ENCODE measurements at places on chromosomes 1 and 21. TPM values are rescaled to one million over a fixed set of nuclear protein-coding genes. Genes with fewer than 3 reads are reported as not detected.

HEYL gene
- 33.9 TPM for total RNA-seq

PAFAH2 gene
- total RNA-seq = 19.0 TPM

VAMP3 gene
- total RNA-seq = 26.3 TPM

VASH2 gene
- 0.57 TPM for total RNA-seq

ACADM gene
- total RNA-seq = 24.0 TPM

GRCh38 chr1:18927654-18928272 lies 25.4 kb upstream of the ALDH4A1 start:
- DNase-seq = no peak

DNA sequence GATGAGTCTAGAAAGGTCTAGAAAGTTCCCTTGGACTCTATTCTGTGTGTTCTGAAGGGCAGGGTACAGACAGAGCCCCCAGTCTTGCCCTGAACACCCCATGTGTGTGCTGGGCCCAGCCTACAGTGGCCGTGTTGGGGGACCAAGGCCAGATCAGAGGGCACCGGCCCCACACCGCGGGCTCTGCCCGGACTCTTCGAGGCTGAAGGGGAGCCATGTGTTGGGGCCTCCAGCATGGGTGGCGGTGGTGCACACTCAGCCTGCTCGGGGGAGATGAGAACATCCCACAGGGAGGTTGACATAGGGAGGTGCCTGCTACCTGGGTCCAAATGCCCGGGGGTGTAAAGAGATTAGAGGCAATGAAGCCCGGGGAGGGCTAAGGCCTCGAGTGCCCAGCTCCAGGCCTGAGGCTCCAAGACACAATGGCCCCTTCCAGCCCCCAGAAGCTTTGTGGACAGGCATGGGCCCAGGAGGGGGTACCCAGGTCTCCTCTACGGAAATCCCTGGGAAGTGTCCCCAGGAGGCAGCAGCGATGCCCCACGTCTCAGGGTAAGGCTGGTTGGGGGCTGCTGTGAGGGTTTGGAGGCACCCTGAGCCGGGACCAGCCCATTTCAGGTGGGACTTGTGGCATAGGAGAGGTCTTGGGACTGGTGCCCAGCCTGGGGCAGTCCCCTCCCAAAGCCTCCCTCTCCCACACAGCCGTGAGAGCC lies 12.1 kb downstream of the ARHGEF16 start:
- DNase-seq = peak; percentile 47

DNA sequence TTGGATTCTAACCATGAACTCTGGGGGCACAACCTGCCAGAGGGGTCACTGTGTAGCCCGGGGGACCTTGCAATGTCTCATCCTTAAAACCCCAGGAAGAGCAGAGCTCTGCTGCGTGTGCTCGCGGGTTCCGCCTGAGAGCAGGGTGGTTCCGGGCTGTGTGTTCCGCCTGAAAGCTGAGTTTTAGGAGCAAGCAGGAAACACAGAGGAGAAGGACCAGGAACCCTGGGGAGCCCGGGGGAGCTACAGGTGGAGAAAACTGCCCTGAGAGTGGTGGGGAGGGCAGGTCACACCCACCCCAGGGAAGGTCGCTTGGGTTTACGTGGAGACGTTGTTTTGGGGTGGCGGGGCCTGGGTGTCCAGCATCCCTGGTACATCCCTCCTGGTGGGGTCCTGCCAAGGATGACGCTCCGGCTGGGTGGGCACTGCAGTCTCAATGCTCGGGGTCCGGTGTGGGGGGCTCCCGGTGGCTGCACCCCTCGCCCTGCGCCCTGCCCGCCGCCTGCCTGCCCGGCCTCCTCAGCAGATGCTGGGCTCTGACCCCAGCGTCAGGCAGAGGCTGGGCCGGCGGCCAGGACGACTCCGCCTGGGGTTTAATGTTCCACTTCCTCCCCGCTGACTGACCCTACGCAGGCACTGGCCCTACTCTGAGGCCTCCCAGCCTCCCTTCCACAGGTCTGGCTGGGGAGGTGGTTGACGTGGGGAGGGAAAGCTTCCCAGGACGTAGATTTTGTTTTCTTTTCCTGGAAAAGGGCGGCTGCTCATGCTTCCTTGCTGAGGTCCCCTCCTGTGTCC lies 17.3 kb upstream of the C1orf159 start:
- peak; percentile 73 for DNase-seq

DNA sequence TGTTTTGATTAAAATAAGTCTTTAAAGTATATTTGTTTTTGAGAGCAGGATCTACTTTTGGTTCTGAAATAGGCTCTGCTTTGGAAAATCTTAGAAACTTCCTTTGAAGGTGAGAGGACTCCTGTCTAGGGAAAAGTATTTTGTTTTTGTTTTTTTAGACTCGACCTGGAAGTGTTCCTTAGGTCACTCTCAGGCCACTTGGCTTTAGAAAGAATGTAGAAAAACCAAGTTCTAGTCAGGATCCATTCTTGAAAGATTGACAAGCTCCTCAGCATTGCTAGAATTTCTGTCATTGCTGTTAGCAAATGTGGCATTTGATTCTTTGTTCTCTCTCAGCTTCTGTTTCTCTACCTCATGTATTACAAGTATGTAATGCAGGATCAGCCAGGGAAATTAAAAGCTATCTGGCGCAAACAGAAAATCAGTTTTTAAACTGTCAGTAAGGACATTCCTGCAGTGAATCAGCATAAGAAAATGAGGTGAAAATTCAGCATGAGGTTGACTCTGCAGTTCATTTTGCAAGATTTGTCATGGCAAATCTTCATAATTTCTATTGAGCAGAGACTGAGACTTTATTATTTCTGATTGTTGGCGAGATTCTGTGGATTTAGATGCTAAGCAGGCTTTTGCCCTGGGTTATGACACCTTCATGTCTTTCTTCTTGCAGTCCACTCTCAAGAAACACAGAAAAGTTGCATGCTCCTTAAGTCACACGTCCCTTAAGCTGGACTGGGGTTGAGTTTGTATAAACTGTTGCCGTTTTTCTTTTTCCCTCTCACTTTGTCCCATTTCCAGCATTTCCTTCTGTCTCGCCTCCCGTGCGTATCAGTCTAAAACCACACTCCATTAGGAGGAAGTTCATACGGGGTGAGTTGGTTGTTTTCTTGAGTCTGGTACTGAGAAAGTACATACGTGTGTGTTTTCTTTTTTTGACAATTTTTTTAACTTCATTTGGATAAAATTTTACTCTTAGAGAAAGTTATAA lies 12.6 kb downstream of the NTPCR start:
- no peak for DNase-seq

GRCh38 chr1:221045151-221045550 lies 165.9 kb downstream of the HLX start:
- DNase-seq = no peak

GRCh38 chr21:23524685-23525084 lies 2082.6 kb downstream of the MRPL39 start:
- DNase-seq = no peak

DNA sequence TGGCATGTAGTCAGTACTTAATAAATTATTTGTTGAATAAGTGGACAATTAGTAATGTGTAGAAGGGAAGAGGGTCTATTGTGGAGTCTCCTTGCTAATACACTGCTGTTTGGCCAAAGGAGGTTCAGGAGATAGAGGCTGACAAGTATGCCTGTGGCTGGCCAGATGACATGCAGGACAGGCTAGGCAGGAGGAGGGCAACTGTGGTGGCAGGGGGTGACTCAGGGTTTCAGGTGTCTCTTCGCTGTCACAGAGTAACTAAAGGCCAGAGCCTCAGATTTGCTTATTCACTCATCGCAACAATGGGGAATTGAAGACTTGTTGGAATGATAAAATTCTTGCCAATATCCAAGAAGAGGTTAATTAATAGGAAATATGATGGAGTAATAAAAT lies 33.1 kb downstream of the THRAP3 start:
- no peak for DNase-seq

GRCh38 chr1:51946300-51946699 lies 44.2 kb downstream of the RAB3B start:
- no peak for DNase-seq

DNA sequence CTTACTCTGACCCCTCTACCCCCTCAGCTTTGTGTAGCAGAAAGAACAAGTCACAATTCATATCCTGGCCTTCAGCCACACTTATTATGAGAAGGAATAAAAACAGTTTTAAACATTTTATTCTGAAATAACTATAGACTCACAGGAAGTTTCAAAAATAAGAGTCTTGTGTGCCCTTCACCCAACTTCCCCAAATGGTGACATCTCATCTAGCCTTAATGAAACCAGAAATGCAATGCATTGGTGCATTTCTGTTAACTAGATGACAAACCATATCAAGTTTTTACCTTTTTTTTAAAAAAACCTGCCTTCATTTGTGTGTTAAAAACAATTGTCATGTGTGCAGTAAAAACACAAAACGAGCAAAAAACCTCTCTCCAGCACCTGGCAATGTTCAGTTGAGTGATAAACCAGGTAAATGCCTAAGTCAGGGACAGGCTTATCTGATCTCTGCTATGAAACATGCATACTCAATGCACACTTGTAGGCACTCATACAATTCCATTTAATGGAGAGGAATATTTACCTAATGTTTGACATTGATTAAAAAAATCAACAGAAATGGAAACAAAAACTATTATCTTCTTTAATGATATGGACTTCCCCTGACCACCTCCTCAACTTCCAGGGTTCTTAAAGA lies 51.5 kb downstream of the SH3BGR start:
- DNase-seq = no peak

GRCh38 chr21:16134134-16134533 lies 404.4 kb downstream of the USP25 start:
- DNase-seq = no peak

- no peak for DNase-seq
Observed at GRCh38 chr21:16199539-16199938, 469.8 kb downstream of the USP25 start.

LRRC39 gene
- total RNA-seq = 0.06 TPM

- no peak for DNase-seq
Observed at GRCh38 chr1:4621646-4622045, 32.8 kb upstream of the AJAP1 start.

GRCh38 chr21:29335720-29336119 lies 37.0 kb downstream of the BACH1 start:
- DNase-seq = no peak

DNA sequence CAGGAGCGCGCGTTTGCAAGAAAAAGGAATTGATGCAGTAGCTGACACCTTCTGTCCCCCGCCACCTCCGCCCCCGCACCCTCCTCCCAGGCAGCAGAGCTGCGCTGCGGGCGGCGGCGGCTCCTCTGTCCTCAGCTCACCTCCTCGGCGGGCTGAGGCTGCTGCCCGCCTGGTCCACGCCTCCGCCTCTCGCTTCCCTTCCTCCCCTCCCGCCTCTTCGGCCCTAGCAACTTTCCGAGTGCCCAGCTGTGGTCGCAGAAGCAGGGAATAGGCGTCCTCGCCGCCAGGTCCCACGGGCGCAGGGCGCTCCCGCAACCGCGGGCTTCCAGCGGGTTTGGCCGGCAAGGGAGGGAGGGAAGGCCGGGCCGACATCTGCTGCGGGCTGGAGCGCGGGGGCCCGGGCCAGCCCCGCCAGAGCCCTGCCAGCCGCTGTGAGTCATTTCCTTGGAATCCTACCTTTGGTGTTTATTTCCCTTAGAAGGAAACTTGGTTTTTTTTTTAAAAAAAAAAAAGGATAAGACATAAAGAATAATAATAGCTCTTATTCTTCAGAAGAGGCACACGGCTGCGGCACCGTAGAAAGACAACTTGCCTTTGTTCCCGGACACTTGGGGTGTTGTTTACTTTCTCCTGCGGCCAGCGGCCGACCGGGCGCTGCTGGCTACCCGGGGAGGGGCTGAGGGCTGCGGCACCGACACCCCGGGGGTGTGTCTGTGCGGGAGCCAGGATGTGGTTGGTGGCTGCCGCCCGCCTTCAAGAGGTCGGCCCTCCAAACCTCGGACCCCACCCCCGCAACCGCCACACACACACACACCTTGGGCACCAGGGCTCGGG lies 1.1 kb downstream of the SERTAD4 start:
- peak; percentile 50 for DNase-seq

- DNase-seq = no peak
Observed at GRCh38 chr1:192979542-192979941, 79.6 kb downstream of the UCHL5 start.

KRTAP20-2 gene
- total RNA-seq = not detected

GRCh38 chr1:94532077-94532476 lies 9.5 kb downstream of the F3 start:
- DNase-seq = no peak

PEX19 gene
- 20.4 TPM for total RNA-seq

LENEP gene
- total RNA-seq = not detected

Measured in pancreas (tissue), 10 donors.